Stomach (tissue), 19 donors: ENCODE measurements at places on chromosomes 4 and X. TPM values are rescaled to one million over a fixed set of nuclear protein-coding genes. Genes with fewer than 3 reads are reported as not detected.

- H3K36me3 ChIP-seq: no peaks in the 10 kb centered on the region
- H3K27me3 ChIP-seq: no peaks in the 10 kb centered on the region
- no peaks in the 10 kb centered on the region for H3K4me1 ChIP-seq
- no peak overlapping the region for H3K27ac ChIP-seq
- H3K4me3 ChIP-seq: no peak overlapping the region
Measured at GRCh38 chr4:170652571-170652970, 562.8 kb upstream of the AADAT start.

DNA sequence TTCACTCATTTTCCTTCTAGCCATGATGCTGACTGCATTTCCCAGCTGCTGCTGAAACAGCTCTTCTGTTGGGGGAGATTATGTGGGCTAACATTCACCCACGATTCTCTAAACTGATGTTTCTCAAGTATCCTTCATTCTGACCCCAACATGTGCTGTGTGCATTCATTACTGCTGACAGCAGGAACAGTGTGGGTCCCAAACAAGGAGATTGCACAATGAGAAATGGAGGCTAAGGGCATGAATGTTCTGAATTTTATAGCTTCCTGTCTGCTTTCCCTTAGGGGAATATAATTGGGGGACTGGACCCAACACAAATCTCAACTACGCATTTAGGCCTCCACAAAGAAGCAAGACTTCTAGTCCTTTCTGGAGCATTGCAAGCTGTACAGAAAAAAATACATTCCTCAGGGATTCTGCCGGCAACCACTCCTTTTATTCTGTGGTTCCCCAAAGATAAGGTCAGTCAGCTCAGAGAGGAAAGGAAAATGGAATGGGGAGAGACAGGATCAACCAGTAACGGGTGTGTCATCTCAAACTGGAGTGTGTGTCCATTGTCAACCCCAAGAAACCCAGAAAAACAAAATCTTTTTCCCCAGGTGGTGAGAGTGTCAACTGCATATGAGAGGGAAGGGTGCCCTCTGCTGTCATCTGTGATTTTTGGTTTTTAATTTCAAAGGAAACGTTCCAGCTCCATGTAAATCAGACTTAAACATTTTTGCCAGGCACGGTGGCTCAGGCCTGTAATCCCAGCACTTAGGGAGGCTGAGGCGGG lies 81.5 kb upstream of the EGFL6 start:
- H3K27ac ChIP-seq: peak overlapping the region; percentile 76
- peak; percentile 49 for DNase-seq
- H3K4me3 ChIP-seq: no peak overlapping the region
- peaks cover 4% of the 10 kb centered on the region for H3K4me1 ChIP-seq

Gene MBTPS2
- total RNA-seq: not detected

GRCh38 chr4:15344041-15344440 lies 83.8 kb upstream of the C1QTNF7 start:
- no peaks in the 10 kb centered on the region for H3K36me3 ChIP-seq
- no peak overlapping the region for H3K4me3 ChIP-seq
- H3K27me3 ChIP-seq: peaks cover 4% of the 10 kb centered on the region

Gene TLR1
- 5.3 TPM for total RNA-seq

Gene VCX3B
- not detected for total RNA-seq

- H3K4me3 ChIP-seq: no peak overlapping the region
- H3K4me1 ChIP-seq: no peaks in the 10 kb centered on the region
- H3K36me3 ChIP-seq: no peaks in the 10 kb centered on the region
- no peak overlapping the region for H3K27ac ChIP-seq
Measured at GRCh38 chr4:106852426-106852825, 183.7 kb downstream of the DKK2 start.

DNA sequence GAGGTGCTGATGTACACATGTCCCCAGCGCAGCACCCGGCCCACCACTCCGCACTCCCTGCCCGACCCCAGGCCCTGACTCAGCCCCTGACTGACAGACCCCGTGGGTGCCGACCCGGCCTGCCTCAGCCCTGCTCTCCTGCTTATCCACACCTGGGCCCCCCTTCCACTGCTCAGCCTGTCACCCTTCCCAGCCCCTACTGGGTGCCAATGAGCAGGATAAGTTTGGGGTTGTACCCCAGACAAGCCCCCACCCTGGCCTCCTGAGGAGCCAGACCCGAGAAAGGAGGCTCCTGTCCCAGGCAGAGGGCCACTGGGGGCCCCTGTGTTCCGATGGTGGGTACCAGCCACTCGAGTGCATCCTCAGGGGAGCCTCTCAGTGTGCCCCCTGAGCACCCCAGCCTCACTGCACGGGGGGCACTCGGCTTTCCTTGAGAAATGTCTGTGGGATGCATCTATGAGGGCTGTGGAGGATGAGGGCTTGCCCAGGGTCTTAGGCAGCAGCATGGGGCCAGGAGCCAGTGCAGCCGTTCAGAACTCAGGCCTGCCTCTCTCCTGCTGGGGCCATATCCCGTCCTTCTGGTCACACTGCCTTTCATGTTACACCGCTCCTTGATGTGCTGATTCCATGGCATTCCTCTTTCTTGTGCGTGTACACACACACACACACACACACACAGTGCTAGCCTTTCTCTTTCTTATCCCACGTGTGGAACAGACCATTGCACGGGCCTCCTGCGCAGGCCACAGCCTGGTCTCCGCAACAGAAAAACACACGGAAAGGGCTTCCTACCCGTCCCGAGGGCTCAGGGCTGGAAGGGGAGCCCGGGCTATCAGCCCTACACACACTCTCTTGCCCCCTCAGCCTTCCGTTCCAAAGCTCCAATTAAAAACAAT lies 220.1 kb upstream of the PSAPL1 start:
- DNase-seq: no peak
- no peaks in the 10 kb centered on the region for H3K36me3 ChIP-seq
- peaks cover 16% of the 10 kb centered on the region for H3K27me3 ChIP-seq

- no peak overlapping the region for H3K4me3 ChIP-seq
- peaks cover 28% of the 10 kb centered on the region for H3K4me1 ChIP-seq
- no peaks in the 10 kb centered on the region for H3K36me3 ChIP-seq
- DNase-seq: no peak
- no peak overlapping the region for H3K27ac ChIP-seq
Measured at GRCh38 chr4:142124874-142125273, 488.5 kb downstream of the IL15 start.

Gene TMEM255A
- total RNA-seq: 0.29 TPM

- no peaks in the 10 kb centered on the region for H3K27me3 ChIP-seq
- H3K4me1 ChIP-seq: no peaks in the 10 kb centered on the region
- no peak for DNase-seq
- no peak overlapping the region for H3K27ac ChIP-seq
Measured at GRCh38 chrX:71885099-71885498, 25.5 kb upstream of the NHSL2 start.

DNA sequence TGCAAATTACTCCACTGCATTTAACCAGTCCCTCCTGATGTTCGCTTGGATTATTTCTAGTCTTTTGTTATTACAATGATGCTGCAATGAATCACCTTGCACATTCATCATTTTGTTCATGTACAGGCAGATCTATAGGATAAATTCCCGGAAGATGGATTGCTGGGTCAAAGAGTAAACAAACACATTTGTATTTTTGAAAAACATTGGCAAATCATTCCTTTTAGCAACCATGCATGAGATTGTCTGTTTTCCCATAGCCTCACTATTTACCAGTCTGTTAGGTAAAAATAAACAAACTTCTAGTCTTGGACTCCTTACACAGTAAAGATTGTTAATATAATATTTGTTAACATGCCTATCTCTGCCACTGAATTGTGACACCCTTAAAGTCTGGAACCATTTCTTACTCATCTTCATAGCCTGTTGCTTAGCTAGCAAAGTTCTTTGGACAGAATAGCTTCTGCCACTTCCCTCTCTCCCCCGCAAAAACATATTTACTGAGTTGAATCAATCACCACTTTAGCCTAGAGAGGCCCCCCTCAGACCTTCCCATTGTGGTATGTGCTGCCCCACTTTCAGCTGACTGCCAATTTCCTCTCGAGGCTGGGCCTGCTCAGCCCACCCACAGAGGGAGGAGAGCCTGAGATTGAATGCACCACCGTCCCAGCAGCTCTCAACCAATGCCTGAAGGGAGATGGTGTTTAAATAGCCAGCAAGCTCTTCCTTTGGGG lies 108.4 kb upstream of the ATXN3L start:
- H3K27ac ChIP-seq: no peak overlapping the region
- DNase-seq: no peak
- no peak overlapping the region for H3K4me3 ChIP-seq
- no peaks in the 10 kb centered on the region for H3K4me1 ChIP-seq

- no peak overlapping the region for H3K4me3 ChIP-seq
- H3K27me3 ChIP-seq: no peaks in the 10 kb centered on the region
- no peaks in the 10 kb centered on the region for H3K4me1 ChIP-seq
- no peak for DNase-seq
- H3K36me3 ChIP-seq: no peaks in the 10 kb centered on the region
- no peak overlapping the region for H3K27ac ChIP-seq
Measured at GRCh38 chr4:42732776-42733175, 75.9 kb upstream of the ATP8A1 start.

DNA sequence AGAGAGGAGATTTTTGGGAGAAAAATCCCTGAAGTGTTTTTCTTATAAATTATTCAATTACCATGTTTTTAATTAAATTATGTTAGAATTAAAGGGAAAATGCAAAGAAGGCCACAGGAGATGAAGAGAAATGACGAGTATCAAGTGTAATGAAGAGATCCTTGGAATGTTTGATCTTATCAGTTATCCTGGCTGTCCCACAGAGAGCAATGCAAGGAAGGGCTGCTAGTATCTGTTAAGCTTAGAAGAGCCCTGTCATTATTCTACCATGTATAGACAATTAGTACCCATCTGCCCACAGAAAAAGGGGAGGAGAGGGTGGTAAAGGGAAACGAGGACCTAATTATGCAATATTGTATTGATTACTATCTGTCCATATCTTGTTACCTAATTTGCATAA lies 257.1 kb downstream of the BANK1 start:
- DNase-seq: no peak
- H3K27me3 ChIP-seq: no peaks in the 10 kb centered on the region
- no peak overlapping the region for H3K27ac ChIP-seq
- H3K4me1 ChIP-seq: no peaks in the 10 kb centered on the region
- no peak overlapping the region for H3K4me3 ChIP-seq

- H3K27me3 ChIP-seq: no peaks in the 10 kb centered on the region
- no peak overlapping the region for H3K4me3 ChIP-seq
- H3K27ac ChIP-seq: no peak overlapping the region
- H3K36me3 ChIP-seq: no peaks in the 10 kb centered on the region
Measured at GRCh38 chr4:177005674-177006230, 213.0 kb upstream of the VEGFC start.

Gene HSFX3
- not detected for total RNA-seq

GRCh38 chr4:145735347-145735675 lies 55.4 kb downstream of the C4orf51 start:
- peak; percentile 51 for DNase-seq
- no peak overlapping the region for H3K4me3 ChIP-seq
- peaks cover 39% of the 10 kb centered on the region for H3K4me1 ChIP-seq
- H3K36me3 ChIP-seq: no peaks in the 10 kb centered on the region
- peak overlapping the region; percentile 93 for H3K27ac ChIP-seq

- no peaks in the 10 kb centered on the region for H3K36me3 ChIP-seq
- peak; percentile 78 for DNase-seq
- no peak overlapping the region for H3K27ac ChIP-seq
- no peaks in the 10 kb centered on the region for H3K27me3 ChIP-seq
- peaks cover 16% of the 10 kb centered on the region for H3K4me1 ChIP-seq
Measured at GRCh38 chr4:140935254-140935653, 179.1 kb upstream of the TBC1D9 start.

DNA sequence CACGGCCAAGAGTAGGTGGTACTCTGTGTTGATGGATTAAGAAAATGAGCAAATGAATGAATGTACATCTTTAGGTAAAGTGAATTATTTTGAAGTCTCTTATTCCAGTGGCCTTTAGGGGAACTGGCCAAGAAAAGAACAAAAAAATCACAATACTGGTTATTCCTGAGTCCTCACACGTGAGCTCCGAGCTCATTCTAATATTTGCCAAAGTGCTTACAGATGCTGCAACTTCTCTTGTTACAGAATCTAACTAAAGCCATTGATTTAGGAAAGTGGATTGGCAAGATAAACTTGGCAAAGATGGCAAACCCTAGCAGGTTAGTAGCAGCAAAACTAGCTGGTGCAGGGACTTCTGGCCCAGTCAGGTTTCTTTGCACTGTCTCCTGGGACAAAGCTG lies 37.6 kb downstream of the IDS start:
- DNase-seq: no peak
- H3K27me3 ChIP-seq: no peaks in the 10 kb centered on the region
- no peaks in the 10 kb centered on the region for H3K36me3 ChIP-seq
- H3K4me1 ChIP-seq: no peaks in the 10 kb centered on the region
- no peak overlapping the region for H3K27ac ChIP-seq

Gene ABLIM2
- 15.8 TPM for total RNA-seq

Gene GC
- not detected for total RNA-seq

GRCh38 chrX:22970861-22971260 lies 28.9 kb upstream of the DDX53 start:
- H3K27me3 ChIP-seq: no peaks in the 10 kb centered on the region
- H3K4me1 ChIP-seq: no peaks in the 10 kb centered on the region
- no peaks in the 10 kb centered on the region for H3K36me3 ChIP-seq
- H3K4me3 ChIP-seq: no peak overlapping the region

Gene PLAC8
- total RNA-seq: 24.9 TPM

GRCh38 chr4:110287130-110287529 lies 88.7 kb upstream of the ELOVL6 start:
- no peaks in the 10 kb centered on the region for H3K4me1 ChIP-seq
- H3K27ac ChIP-seq: no peak overlapping the region
- H3K4me3 ChIP-seq: no peak overlapping the region

- H3K4me3 ChIP-seq: no peak overlapping the region
- no peak overlapping the region for H3K27ac ChIP-seq
- no peaks in the 10 kb centered on the region for H3K4me1 ChIP-seq
Measured at GRCh38 chr4:140851032-140851636, 94.9 kb upstream of the TBC1D9 start.

DNA sequence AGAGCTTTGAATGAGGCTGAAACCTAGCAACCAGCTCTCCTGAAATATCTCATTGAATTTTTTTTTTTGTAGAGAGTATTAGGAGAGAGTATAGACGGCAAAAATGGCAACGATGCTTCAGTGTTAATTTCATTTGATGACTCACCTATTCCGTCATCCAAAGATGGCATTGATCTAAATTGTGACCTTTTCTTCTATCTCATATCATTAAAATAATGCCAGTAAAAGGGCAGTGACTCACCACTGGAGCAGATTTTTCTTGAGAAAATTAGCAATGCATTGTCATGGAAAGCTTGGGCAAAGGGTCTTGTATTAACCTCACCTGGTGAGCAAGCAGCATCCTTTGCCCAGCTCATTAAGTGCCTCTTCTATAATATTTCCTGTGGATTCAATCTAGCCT lies 19.6 kb downstream of the VMA21 start:
- no peaks in the 10 kb centered on the region for H3K4me1 ChIP-seq
- no peaks in the 10 kb centered on the region for H3K36me3 ChIP-seq
- H3K27ac ChIP-seq: no peak overlapping the region
- no peak for DNase-seq

DNA sequence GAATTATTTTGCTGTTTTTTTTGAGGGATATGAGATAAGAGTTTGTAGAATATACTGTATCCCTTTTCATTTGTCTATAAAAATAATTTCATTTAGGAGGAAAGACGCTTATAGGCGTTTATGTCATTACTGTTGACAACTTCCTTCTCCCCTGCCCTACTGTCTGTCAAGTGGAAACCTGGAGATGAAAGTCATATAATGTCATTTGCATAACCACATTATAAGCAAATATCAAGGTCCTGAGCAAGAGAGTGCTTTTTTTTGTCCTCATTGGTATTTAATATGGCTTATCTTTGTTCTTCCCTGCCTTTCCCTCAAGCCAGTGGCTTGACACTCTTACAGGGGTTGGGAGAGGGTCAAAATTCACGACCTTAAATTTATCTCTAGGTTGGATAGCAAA lies 55.8 kb downstream of the LRP2BP start:
- peaks cover 53% of the 10 kb centered on the region for H3K36me3 ChIP-seq
- H3K4me3 ChIP-seq: no peak overlapping the region
